GM12864 (cell line): ENCODE measurements at places on chromosomes 2 and 18.

- DNase-seq: no peak
Observed at GRCh38 chr2:204964414-204964813, 419.1 kb downstream of the PARD3B start.

DNA sequence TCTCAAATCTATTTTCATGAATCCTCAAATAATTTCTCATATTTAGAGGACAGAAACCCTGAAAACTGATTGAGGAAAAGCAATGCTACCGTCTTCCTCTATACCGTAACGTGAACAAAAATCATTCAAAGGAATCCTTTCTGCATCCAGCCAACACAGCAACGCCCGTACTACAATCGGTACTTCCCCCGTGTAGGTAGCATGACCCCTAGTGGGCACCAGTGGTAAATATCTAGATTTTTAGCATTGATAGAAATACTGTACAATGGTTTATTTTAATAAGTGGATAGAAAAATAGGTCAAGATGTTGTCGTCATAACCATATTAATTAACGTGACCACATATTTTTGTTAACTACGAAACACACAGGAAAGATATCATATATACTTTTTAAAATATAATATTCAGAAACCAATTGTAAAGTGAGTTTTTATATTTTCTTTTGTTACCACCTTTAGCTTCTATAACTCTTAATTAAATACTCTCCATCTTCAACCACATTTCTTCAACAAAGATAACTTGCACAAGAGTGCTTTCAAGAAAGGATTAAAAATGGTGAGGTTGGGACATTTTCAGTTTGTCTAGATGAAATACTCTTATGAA, 194.1 kb downstream of the SS18 start:
- peak; percentile 12 for DNase-seq

DNA sequence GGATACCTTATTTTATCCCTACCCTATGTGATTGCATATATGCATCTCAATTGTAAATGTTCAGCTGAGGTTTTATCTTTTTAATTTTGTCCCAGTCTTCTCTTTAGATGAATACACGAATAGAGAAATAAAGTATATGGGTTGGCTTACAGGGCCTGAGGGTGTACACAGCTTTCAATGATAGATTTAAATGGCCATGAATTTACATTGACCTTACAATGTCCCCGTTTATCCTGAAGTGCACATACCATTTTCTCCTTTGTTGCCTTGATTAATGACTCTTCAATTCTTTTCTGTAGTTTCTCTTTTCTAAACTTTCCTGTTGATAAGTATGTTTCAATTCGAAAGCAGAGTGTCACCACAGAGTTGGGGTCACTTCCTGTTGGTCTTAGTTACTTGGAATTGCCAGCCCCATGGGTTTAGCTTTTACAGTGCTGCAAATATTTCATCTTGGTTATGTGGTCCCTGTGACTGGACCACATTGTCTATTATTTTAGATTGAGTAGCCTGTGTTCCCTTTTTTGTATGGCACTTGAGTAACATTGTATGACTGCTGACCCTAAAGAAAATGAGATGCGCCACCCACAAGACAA, 1616.3 kb upstream of the ACVR2A start:
- DNase-seq: peak; percentile 13

DNA sequence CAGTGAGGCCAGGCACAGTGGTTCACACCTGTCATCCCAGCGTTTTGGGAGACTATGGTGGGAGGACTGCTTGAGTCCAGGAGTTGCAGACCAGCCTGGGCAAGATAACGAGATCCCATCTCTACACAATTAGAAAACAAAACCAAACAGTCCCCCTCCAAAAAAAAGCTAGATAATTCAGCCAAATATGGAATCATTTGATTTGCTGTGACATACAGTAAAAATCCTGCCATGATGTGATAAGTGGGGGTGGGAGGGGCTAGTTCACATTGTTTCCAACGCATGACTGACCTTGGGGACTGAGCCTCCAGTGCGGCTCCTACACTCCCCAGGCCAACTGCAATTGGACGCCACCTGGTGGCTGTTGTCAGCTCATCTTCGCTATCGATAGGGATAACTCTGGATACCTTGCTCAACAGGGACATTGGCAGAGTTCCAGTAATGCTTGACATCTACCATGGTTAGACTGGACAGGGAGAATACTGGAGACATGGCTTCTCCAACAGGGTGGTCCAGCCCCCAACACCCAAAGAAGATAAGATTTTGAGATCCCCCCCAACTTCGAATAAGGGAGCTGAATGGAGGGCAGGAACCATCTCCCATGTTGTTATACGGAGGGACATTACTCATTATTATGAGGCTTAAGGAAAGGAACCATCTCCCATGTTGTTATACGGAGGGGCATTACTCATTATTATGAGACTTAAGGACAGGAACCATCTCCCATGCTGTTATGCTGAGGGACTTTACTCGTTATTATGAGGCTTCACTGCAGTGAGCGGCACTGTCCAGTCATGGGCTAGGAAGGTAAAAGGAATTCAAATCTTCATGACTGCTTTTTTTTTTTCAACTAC, 135.9 kb downstream of the TGIF1 start:
- DNase-seq: peak; percentile 55

DNA sequence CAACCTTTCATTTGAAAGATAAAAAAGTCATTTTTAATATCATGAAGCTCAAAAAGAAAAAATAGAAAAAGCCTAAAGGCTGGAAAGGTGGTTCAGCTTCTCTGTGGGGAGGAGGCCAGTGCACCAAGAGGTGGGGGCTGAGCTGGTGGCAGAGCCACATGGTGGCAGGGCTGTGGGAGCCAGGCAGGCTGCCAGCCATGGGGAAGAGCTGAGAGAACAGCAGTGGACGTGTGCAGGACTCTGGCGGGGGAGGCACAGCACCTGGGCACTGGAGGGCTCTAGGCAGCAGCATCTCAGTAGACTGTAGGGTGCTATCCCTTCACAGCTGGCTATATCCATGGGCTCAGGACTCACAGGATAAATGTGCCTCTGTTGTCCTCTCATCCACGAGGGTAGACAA, 47.8 kb downstream of the STK25 start:
- DNase-seq: no peak
